ENCODE measurements at places on chromosomes 7 and 10.

- peaks cover 24% of the 10 kb centered on the region for H3K4me1 ChIP-seq
- H3K27me3 ChIP-seq = no peaks in the 10 kb centered on the region
- H3K36me3 ChIP-seq = no peaks in the 10 kb centered on the region
- H3K27ac ChIP-seq = no peak overlapping the region
- no peak for DNase-seq
- no peak overlapping the region for H3K4me3 ChIP-seq
Observed at GRCh38 chr7:126696256-126697038, 556.3 kb downstream of the GRM8 start.

GRCh38 chr7:128827248-128827958 is 2.8 kb upstream of the FLNC start:
- peak overlapping the region; percentile 56 for H3K4me3 ChIP-seq
- peaks cover 3% of the 10 kb centered on the region for H3K27me3 ChIP-seq
- H3K36me3 ChIP-seq = no peaks in the 10 kb centered on the region
- DNase-seq = peak; percentile 32
- H3K27ac ChIP-seq = peak overlapping the region; percentile 65

DNA sequence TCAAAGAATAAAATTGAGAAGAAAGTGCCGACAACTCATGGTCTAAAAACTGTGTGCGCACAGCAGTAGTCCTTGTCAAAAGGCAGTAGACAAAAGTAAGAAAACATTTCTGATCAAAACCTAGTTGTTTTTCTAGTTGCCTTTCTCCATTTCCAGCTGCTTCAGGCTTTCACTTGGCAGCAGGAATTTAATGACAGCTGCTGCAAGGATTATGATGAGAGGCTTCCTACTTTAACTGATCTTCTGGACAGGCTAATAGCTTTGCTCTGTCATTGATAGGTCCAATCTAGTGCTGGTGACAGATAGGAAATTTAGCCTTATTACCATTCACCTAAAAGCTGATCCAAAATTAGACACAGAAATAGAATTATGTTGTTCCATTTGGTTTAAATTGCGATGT is 110.7 kb upstream of the SEMA3C start:
- H3K27ac ChIP-seq = no peak overlapping the region
- H3K36me3 ChIP-seq = no peaks in the 10 kb centered on the region
- H3K27me3 ChIP-seq = no peaks in the 10 kb centered on the region
- no peak for DNase-seq
- no peaks in the 10 kb centered on the region for H3K4me1 ChIP-seq

GRCh38 chr7:79037001-79037400 is 416.5 kb downstream of the MAGI2 start:
- H3K4me3 ChIP-seq = no peak overlapping the region
- H3K36me3 ChIP-seq = no peaks in the 10 kb centered on the region
- DNase-seq = no peak
- no peaks in the 10 kb centered on the region for H3K27me3 ChIP-seq

GRCh38 chr10:58827381-58827780 is 314.7 kb downstream of the BICC1 start:
- no peak overlapping the region for H3K4me3 ChIP-seq
- H3K4me1 ChIP-seq = peaks cover 63% of the 10 kb centered on the region
- DNase-seq = no peak
- H3K36me3 ChIP-seq = peaks cover 22% of the 10 kb centered on the region

GRCh38 chr7:68276725-68277124 is 1280.1 kb downstream of the TYW1 start:
- no peak overlapping the region for H3K27ac ChIP-seq
- no peak overlapping the region for H3K4me3 ChIP-seq
- no peaks in the 10 kb centered on the region for H3K36me3 ChIP-seq
- H3K27me3 ChIP-seq = peaks cover 8% of the 10 kb centered on the region
- no peak for DNase-seq

DNA sequence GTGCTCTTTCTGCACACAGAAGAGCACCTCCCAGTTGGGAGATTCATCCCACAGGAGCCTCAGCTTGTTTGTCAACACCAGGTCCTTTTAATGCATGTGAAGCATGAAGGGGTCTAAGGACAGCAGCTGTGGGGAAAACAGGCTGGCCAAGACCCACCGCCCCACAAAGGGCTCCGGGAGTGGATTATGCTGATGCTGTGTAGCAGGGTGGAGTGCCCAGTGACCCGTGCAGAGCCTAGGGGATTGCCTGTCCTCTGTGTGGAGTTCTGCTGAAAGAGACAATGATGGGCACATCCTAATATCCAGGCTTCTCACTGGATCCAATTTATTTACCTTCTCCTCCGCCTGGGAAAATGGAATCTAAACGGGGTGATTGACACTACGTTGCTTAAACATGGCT is 74.0 kb downstream of the PIP4K2A start:
- peaks cover 34% of the 10 kb centered on the region for H3K4me1 ChIP-seq
- no peak overlapping the region for H3K27ac ChIP-seq
- peak; percentile 32 for DNase-seq
- H3K36me3 ChIP-seq = peaks cover 32% of the 10 kb centered on the region
- no peaks in the 10 kb centered on the region for H3K27me3 ChIP-seq

GRCh38 chr7:140902303-140902953 is 22.3 kb downstream of the BRAF start:
- no peak for DNase-seq
- peaks cover 2% of the 10 kb centered on the region for H3K27me3 ChIP-seq
- H3K27ac ChIP-seq = no peak overlapping the region
- peaks cover 9% of the 10 kb centered on the region for H3K4me1 ChIP-seq
- H3K36me3 ChIP-seq = peaks cover 52% of the 10 kb centered on the region

DNA sequence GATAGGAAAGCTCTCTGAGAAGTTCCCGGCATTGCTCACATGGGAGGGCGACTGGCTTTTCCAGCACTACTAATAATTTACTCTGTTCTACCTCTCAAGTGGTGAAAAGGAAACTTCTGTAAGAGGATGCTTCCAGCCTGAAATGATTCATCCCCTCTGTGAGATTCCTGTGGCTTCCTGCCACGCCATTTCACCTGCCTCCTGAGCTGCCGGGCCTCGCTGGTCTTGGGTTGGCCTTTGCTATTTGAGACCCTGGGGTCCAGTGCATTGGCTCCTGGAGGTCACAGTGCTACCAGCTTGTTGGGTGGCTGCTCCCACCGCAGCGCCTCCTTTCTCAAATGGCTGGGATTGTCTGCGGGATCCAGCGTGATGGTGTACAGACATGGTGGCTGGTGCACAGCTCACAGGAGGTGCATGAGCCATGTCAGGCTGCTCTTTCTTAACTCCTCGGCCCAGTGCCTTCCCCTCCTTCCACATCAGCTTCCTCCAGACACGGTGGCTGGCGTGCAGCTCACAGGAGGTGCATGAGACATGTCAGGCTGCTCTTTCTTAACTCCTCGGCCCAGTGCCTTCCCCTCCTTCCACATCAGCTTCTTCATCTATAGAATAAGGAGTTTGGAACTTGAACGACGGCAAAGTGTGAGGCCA is 42.9 kb upstream of the PCBD1 start:
- peaks cover 73% of the 10 kb centered on the region for H3K4me1 ChIP-seq
- peaks cover 17% of the 10 kb centered on the region for H3K27me3 ChIP-seq
- H3K4me3 ChIP-seq = no peak overlapping the region
- peak overlapping the region; percentile 47 for H3K27ac ChIP-seq

- H3K4me3 ChIP-seq = no peak overlapping the region
- DNase-seq = no peak
- peaks cover 84% of the 10 kb centered on the region for H3K36me3 ChIP-seq
Observed at GRCh38 chr10:73205081-73205480, 37.2 kb downstream of the FAM149B1 start.

- H3K27ac ChIP-seq = no peak overlapping the region
- no peak overlapping the region for H3K4me3 ChIP-seq
- H3K27me3 ChIP-seq = peaks cover 31% of the 10 kb centered on the region
Observed at GRCh38 chr7:157046681-157047080, 36.2 kb upstream of the MNX1 start.

DNA sequence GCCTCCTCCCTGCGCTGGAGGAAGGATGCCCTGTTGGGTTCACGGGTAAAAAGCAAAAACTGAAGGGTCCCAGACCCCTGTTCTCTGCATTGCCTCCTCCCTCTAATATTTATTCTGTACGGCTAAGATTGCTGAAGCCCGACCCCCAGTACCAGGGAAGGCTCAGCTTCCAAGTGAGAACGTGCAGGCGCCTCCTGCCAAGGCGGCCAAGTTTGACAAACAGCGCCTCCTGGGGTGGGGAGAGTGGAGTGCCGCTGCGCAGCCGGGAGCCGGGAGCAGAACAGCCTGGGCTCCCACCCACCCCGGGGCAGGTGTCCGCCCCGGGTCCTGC is 4.7 kb upstream of the EBF3 start:
- peaks cover 90% of the 10 kb centered on the region for H3K27me3 ChIP-seq
- peak overlapping the region; percentile 54 for H3K4me3 ChIP-seq
- no peaks in the 10 kb centered on the region for H3K36me3 ChIP-seq
- H3K4me1 ChIP-seq = peaks cover 30% of the 10 kb centered on the region
- H3K27ac ChIP-seq = no peak overlapping the region

- H3K27me3 ChIP-seq = peaks cover 12% of the 10 kb centered on the region
- no peak for DNase-seq
- H3K36me3 ChIP-seq = no peaks in the 10 kb centered on the region
- no peak overlapping the region for H3K4me3 ChIP-seq
- no peaks in the 10 kb centered on the region for H3K4me1 ChIP-seq
Observed at GRCh38 chr7:148650232-148650858, 48.4 kb upstream of the CUL1 start.

- no peak overlapping the region for H3K4me3 ChIP-seq
- peaks cover 7% of the 10 kb centered on the region for H3K27me3 ChIP-seq
- peaks cover 2% of the 10 kb centered on the region for H3K36me3 ChIP-seq
- DNase-seq = no peak
- H3K27ac ChIP-seq = no peak overlapping the region
Observed at GRCh38 chr10:129706523-129706922, 239.5 kb downstream of the MGMT start.

- H3K36me3 ChIP-seq = no peaks in the 10 kb centered on the region
- peaks cover 12% of the 10 kb centered on the region for H3K4me1 ChIP-seq
- H3K27me3 ChIP-seq = peaks cover 28% of the 10 kb centered on the region
- no peak overlapping the region for H3K27ac ChIP-seq
Observed at GRCh38 chr10:85978566-85979358, 387.8 kb downstream of the GRID1 start.

GRCh38 chr7:44963364-44964290 is 15.2 kb downstream of the MYO1G start:
- H3K4me3 ChIP-seq = no peak overlapping the region
- no peaks in the 10 kb centered on the region for H3K4me1 ChIP-seq
- no peak for DNase-seq
- H3K27me3 ChIP-seq = peaks cover 30% of the 10 kb centered on the region
- no peak overlapping the region for H3K27ac ChIP-seq

DNA sequence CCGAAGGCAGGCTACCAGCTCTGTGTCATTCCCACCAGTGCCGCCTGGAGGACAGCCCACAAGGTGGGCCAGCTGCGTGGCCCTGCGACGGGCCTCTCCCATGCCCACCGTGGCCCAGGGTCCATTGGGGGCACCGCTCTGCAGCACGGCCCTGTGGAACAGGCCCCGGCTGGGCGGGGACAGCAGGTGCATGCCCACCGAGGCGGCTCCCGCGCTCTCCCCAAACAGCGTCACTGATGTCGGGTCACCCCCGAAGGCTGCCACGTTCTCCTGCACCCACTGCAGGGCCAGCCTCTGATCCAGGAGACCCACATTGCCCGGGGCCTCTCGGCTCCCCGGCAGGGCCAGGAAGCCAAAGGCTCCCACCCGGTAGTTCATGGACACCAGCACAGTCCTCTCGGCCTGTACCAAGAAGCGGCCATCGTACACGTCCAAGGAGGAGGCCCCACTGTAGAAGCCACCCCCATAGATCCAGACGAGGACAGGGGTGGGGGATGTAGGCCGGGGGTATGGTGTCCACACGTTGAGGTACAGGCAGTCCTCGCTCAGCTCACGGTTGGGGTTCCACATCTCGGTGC is 2.3 kb downstream of the ACHE start:
- DNase-seq = no peak
- peak overlapping the region; percentile 49 for H3K4me3 ChIP-seq
- peaks cover 2% of the 10 kb centered on the region for H3K36me3 ChIP-seq
- no peak overlapping the region for H3K27ac ChIP-seq
- peaks cover 30% of the 10 kb centered on the region for H3K27me3 ChIP-seq

GRCh38 chr10:131310142-131310541 is 1.4 kb downstream of the TCERG1L start:
- peaks cover 7% of the 10 kb centered on the region for H3K4me1 ChIP-seq
- no peak overlapping the region for H3K27ac ChIP-seq
- peak overlapping the region; percentile 69 for H3K4me3 ChIP-seq

GRCh38 chr7:80842022-80842790 is 76.6 kb downstream of the SEMA3C start:
- H3K4me3 ChIP-seq = no peak overlapping the region
- H3K27me3 ChIP-seq = no peaks in the 10 kb centered on the region
- no peak overlapping the region for H3K27ac ChIP-seq
- no peak for DNase-seq
- H3K36me3 ChIP-seq = peaks cover 54% of the 10 kb centered on the region
- H3K4me1 ChIP-seq = peaks cover 54% of the 10 kb centered on the region

- H3K27me3 ChIP-seq = peaks cover 18% of the 10 kb centered on the region
- DNase-seq = no peak
- peaks cover 12% of the 10 kb centered on the region for H3K4me1 ChIP-seq
- no peaks in the 10 kb centered on the region for H3K36me3 ChIP-seq
Observed at GRCh38 chr10:77146712-77147336, 490.8 kb downstream of the KCNMA1 start.

- H3K27ac ChIP-seq = peak overlapping the region; percentile 100
- H3K27me3 ChIP-seq = no peaks in the 10 kb centered on the region
- H3K36me3 ChIP-seq = peaks cover 22% of the 10 kb centered on the region
- peak overlapping the region; percentile 72 for H3K4me3 ChIP-seq
- DNase-seq = peak; percentile 48
Observed at GRCh38 chr10:102627736-102628293, 16.5 kb upstream of the TRIM8 start.

DNA sequence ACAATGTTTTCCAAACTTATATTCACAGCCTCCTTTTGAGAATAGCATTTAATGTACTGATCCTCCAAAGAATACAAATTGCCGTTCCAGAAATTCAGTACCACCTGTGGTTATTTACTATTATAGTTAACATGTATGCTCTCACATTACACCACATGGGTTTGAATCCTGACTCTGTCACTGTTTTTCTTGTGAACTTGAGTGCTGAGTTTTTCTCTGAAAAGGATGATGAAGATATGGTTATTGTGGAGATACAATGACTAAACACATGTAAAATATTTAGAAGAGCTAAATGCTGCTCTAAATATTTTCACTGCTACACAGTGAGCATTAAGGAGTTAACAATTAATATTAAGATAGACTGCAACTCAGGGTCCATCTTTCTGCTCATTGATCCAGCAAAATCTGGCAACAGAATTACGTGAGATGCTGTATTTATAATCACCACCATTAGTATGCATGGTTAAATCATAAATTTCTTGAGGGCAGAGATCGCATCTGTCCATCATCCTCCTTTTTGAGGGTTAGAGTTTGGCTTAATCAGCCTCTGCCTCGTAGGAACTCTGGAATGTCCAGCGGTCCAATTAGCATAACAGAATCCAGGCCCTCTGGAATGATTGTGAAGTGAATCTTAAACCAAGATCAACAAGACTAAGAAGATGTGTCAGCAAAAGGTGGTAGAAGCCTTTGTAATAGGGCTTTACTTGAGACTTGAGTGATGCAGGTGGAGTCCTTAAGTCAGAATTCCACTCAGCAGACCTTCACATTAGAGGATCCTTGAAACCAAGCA is 152.8 kb downstream of the MACC1 start:
- peaks cover 6% of the 10 kb centered on the region for H3K4me1 ChIP-seq
- H3K27ac ChIP-seq = no peak overlapping the region
- H3K36me3 ChIP-seq = no peaks in the 10 kb centered on the region
- no peak overlapping the region for H3K4me3 ChIP-seq
- H3K27me3 ChIP-seq = no peaks in the 10 kb centered on the region
